ENCODE measurements at places on chromosomes 5 and 9.

- no peak for DNase-seq
Observed at GRCh38 chr9:93635186-93636107, 59.1 kb downstream of the PHF2 start.

GRCh38 chr5:91386120-91386519, 3.0 kb upstream of the ARRDC3 start:
- DNase-seq = no peak

GRCh38 chr9:113993838-113994540, 84.1 kb downstream of the AMBP start:
- peak; percentile 61 for DNase-seq

DNA sequence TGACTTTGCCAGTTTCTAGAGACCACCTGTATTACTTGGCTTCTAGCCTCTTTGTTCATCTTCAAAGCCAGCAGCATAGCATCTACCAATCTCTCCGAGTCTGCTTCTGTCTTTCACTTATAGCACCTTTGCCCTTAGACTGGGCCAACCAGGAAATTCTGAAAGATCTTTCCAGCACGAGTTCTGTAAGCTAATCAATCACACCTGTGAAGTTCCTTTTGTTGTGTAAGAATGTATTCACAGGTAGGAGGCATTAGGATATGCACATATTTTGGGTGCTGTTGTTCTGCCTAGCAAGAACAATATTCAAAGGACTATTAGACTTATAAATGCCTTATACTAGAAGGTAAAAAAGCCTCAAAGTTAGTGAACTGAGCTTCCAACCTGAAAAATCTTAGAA, 232.1 kb downstream of the CDH12 start:
- no peak for DNase-seq

DNA sequence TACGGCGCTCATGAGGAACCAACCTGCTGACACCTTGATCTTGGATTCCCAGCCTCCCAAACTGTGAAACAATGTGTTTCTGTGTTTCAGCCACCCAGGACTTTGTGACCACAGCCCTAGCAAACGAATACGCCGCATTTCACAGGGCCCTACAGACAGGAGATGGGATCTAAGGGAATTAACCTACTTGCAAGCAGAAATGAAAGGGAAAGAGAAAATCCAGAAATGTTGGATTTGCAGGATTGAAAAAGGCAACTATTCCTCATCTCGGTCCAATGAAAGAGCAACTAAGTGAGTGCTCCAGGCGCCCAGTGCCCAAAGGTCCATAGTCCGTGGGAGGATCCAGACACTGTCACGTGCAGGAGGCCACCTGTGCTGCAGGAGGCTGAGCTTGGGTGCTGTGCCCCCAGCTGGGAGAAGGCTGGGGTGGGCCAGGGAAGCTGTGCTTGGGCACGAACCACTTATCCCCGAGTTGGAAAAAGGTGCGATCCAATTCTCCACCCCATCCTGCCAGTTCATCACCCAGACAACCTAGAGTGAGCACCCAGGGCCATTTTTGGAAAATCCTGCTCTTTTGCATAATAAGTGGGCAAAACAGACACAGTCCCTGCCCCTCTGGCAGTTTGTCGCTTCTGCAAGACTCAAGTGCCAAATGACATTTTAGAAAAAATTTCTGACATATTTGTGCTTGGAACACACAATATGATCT, 177.9 kb downstream of the C9orf50 start:
- no peak for DNase-seq

DNA sequence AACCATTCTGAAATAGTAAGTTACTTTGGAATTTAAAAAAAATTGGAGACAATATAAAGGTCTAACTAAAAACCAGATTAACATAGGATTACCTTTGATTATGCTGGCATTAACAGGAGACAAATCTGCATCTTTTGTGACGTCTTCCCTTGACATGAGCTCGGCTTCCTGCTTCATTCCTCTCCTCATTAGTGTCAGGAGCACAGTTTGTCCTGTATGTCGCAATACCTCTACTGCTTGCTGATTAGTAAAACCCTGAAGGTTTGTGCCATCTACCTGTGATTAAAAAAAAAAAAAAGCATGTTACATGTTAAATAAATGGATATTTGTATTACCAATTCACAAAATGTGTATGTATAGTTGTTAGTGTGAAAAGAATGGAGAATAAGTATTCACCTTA, 73.7 kb downstream of the MPDZ start:
- no peak for DNase-seq

GRCh38 chr9:115291841-115292240, 173.9 kb upstream of the TNC start:
- no peak for DNase-seq

DNA sequence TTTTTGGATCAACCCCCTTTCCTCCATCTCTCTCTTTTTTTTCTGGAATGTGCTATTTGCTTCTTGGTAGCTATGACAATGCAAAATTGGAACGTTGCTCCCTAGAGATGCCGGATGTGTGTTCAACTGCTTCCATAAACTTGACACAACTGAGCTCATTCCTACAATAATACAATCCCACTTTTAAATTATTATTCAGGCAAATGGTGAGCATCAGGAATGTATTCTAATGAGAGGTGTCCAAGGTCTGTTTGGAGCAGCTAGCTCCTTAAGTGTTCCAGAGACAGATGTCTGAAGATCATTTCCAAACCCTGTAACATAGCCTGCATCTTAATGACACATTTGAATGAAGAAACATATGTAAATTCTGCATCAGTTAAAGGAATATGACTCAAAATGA, 518.4 kb downstream of the TAF11L14 start:
- peak; percentile 39 for DNase-seq

DNA sequence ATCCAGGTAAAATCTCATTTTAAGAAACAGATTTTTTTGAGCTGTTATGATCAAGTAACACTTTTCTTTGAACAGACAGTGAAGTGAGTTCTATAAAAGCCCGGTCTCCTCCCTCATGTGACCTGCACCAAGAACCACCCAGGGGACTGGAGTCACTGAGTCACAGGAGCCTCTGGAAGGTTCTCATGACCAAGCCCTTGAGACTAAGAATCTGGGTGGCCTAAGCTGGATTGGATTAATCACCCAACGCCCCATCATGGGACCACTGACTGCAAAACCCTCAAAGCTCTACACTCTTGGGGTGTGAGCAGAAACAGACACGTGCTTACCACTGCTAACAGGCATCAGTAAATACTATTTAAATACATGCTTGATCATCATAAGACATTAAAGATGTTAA, 48.4 kb downstream of the SECISBP2 start:
- DNase-seq = no peak

- peak; percentile 64 for DNase-seq
Observed at GRCh38 chr5:179819296-179820126, 1.2 kb upstream of the SQSTM1 start.

DNA sequence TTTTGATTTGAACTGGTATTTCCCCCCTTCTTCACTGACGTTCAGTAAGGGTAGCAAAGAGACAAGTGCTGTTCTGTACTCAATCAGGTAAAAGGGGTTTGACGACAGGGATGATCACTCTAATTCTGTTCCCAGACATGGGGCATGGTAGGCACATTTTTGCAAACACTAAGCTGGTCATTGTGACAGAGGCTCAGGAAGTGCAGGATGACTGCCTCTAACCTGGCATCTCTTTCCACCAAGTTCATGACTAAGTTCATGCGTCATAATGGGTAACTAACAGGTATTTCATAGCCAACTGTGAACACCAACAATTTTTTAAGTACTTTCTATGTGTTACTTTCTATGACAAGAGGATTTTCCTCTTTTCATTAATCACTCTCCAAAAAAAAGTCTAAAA, 166.5 kb downstream of the MAPKAP1 start:
- no peak for DNase-seq

DNA sequence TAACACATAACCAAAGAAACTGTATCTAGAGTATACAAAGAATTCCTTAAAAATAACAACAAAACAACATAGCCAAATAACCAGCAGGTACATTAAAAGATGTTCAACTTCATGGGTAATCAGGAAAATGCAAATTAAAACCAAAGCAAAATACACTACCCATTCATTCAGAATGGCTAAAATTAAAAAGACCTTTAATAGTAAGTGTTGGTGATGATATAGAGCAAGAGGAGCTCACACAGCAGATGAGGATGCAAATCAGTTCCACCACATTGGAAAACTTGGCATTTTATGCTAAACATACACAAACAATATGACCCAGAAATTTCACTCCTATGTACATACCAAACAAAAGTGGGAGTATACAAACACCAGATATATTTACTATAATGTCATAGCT, 97.8 kb downstream of the DENND1A start:
- no peak for DNase-seq
